ENCODE measurements at places on chromosomes 7 and 10. TPM values are rescaled to one million over a fixed set of nuclear protein-coding genes. Genes with fewer than 3 reads are reported as not detected.

GRCh38 chr7:519484-520390, at the start of gene PDGFA:
TSS of gene PDGFA (minus strand) at chr7:519846. CDS start at chr7:519001, 845 bp downstream.
- peak; percentile 74 for DNase-seq

Gene CRHR2
- 0.24 TPM for total RNA-seq

DNA sequence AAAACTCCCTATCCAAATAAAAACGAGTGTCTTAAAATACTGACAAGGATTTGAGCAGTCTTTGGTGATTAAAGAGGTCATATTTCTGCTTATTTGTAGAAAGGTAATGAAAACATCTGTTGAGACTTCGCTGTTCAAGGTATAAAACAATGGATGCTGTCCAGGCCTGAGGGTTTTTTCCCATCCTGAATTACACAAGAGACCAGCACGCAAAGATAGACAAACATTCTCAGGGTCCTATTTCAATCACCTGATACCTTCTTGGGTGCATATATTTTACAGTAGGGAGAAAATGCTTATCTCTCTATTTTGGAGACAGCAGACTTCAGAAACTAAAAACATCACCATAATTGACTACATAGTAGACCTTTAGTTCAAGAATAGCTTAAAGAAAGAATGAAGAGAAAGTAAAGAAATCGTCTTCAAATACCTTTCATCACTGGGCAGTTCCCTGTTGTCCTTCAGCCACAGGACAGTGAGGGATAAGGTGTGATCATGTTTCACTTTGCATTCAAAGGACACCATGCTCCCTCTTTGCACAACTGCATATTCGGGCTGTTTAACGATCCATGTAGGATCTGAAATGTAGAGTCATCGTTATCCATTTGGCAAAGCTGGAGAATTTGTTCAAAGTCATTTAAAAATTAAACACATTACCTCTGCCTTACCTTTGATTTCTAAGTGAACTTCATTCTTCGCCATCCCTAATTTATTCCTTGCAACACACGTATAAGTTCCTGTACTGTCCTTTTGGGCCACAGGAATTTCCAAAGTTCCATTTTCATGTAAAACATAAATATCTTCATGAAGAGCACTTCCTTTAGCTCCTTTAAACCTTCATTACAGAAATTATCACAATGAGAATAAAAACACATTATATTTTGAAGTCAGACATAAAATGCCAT, 63.7 kb upstream of the LAMB4 start:
- no peak for DNase-seq

DNA sequence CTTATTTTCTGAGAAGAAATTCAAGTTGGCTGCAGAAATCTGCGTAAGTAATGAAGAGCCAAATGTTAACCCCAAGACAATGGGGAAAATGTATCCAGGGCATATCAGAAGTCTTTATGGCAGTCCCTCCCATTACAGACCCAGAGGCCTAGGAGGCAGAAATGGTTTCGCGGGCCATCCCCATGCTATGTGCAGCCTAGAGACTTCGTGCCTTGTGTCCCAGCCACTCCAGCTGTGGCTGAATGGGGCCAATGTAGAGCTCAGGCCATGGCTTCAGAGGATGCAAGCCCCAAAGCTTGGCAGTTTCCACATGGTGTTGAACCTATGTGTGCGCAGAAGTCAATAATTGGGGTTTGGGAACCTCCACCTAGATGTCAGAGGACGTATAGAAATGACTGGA, 131.9 kb downstream of the GPR37 start:
- no peak for DNase-seq

DNA sequence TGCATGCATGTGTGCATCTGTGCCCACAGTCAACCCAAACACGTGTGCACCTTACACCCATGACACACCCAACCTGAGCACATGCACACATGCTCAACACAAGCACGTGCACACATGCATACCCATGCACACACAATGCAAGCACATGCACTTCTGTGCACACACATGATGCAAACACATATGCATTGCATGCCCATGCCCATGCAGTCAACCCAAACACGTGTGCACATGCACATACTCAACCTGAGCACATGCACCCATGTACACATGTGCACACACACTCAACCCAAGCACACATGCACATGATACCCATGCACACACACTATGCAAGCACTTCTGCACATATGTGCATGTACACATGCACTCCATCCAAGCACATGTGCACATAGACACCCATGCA, 84.5 kb upstream of the FAM20C start:
- no peak for DNase-seq

Gene ASB15
- 78.6 TPM for total RNA-seq

GRCh38 chr10:130022511-130023299, 58.6 kb upstream of the EBF3 start:
- DNase-seq = no peak

Gene WIPF3
- total RNA-seq = 5.5 TPM

DNA sequence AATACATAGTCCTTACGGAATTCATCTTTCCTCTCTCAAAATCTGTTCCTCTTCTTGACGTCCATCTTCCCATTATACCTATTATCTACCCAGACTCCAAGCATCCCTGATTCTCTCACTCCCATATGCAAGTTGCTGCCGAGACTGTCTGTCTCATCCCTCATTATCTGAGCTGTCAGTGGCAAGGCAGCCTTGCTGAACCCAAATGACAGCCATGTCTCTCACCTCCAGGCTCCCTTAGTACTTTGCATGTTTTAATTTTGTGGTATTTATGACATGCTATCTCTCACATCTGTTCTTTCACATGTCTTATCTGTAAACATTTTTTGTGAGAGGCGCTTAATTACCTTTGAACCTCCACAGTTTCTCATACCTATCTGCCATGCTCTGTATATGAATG, 54.4 kb upstream of the IFRD1 start:
- DNase-seq = no peak

Gene ZNF804B
- not detected for total RNA-seq

DNA sequence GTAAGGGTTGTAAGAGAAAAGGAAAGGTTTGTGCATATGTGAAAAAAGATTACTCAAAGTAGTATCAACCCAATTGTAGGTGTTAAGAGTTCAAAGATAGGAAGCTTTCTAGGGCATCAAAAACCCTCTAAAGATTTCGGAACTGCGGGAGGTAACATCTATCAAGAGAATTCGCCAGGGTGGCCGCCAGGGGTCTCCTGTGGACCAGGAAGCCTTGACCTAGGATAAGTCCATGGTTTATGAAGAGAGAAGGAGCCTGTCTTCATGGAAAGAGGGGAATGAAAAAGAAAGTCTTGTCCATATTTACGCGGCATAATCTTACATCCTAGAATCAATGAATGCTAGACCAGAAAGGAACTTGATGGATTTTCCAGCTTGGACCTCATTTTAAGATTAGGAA, 140.7 kb upstream of the CALCR start:
- DNase-seq = peak; percentile 68

- no peak for DNase-seq
These were observed 329.7 kb downstream of the PLXNA4 start for GRCh38 chr7:132246591-132246990.

GRCh38 chr10:81027706-81028105, 490.0 kb downstream of the SH2D4B start:
- DNase-seq = no peak

- peak; percentile 87 for DNase-seq
These were observed 29.5 kb upstream of the BMS1 start for GRCh38 chr10:42753126-42753506.

DNA sequence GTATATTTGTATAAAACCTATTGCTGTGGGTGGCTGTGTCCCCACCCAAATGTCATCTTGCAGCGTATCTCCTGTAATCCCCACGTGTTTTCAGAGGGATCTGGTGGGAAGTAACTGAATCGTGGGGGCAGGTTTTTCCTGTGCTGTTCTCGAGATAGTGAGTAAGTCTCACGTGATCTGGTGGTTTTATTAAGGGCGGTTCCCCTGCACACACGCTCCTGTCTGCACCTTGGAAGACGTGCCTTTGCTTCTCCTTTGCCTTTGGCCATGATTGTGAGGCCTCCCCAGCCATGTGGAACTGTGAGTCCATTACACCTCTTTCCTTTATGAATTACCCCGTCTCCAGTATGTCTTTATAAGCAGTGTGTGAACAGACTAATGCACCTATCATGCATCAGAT, 97.6 kb downstream of the DYNC2I1 start:
- no peak for DNase-seq

DNA sequence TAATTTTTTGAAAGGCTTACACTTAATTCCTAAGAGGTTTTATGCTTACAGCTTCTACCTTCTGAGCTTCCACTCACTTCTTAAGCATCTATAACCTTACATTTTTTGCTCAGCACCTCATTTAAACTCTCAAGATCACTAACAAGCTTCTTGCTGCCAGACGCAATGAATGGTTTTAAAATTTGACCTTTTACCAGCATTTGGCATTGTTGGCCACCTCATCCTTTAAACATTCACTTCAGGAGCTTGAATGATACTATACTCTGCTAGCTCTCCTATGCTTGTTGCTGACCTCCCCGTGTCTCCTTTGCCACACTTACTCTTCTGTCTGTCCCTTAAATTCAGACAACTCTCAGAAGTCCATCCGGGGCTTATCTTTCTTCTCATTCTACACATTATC, 37.7 kb upstream of the ODAD2 start:
- DNase-seq = no peak

Gene POLR2J2
- total RNA-seq = 1.7 TPM

DNA sequence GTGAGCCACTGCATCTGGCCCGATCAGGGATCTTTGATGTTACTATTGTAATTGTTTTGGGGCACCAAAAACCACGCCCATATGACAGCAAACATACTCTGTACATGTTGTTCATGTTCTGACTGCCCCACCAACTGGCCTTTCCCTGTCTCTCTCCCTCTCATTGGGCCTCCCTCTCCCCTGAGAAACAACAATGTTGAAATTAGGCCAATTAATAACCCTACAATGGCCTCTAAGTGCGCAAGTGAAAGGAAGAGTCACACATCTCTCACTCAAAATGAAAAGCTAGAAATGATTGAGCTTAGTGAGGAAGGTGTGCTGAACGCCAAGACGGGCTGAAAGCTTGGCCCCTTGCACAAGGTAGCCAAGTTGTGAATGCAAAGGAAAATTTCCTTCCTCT, 50.3 kb upstream of the SDK1 start:
- no peak for DNase-seq

DNA sequence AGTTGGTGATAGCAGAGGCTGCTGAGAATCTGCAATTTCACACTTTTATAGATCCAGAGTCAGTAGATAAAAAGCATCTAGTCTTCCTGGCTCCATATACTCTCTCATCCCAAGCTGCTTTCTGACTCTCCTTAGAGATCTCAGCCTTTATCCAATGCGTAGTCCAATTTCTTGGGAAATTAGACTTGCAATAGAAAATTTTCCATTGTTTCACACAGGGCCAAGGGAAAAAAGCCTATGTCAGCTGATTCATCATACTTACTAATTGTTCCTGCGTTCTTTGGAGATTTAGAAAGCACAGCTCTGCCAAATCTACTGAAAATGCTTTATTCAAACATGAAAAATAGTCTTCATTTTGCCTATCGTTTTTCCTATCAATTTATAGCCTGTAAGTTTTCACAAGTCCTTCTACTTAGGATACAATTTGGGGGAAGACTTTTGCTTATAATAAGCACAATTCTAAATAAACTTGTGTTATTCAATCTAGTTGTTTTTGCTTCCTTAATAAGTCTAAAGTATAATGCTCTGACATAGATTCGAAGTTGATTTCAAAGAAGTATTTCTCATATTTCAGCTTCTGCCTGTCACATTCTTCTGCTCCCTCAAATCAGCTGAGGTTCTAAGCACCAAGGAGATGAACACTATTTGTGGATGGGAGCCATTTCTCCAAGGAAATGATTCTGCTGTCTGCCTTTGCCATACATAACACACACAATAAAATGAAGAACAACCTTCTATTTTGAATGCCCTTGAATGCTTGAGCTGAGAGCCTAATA, 165.4 kb downstream of the ADAM12 start:
- DNase-seq = no peak

DNA sequence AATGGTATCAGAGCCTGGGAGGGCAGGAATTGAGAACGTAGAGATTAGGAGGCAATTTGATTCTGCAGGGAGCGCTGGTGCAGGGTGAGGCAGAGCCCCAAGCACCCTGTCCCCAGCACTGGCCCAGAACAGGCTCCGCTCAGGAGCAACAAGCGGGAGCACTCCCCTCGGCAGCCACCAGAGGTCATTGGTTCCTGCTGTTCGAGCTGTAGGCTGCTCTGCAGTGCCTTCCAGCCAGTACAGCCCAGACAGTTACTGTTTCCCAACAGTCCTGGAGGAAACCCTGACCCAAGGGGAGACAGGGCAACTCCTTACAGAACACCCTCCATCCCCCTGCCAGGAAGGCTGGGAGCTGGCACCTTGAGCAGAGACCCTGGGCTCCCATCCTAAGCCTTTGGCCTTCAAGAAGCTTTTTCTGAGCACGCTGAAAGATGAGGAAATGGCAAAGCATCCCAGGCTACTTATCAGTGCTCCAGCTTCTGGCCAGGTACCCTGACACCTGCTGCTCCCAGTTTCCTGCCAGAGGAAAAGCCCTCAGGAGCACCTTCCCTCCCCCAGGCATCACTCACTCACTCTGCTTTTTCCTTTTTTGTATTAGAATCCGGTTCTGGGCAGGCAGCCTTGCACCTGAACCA, 71.2 kb upstream of the EFCAB10 start:
- DNase-seq = peak; percentile 87

DNA sequence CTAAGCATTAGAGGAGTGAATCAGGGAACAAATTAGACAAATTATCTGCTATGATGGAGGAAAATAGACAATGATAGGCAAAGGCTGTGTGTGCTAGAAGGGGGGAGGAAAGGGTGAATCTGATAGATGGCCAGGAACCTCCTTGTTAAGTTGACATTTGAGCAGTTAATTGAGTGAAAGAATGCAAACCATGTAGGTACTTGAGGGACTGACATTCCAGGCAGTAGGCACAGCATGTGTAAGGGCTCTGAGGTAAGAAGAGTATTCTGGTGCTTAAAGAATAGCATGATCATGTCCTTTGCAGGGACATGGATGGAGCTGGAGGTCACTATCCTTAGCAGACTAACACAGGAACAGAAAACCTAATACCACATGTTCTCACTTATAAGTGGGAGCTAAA, 48.6 kb upstream of the TES start:
- DNase-seq = no peak

DNA sequence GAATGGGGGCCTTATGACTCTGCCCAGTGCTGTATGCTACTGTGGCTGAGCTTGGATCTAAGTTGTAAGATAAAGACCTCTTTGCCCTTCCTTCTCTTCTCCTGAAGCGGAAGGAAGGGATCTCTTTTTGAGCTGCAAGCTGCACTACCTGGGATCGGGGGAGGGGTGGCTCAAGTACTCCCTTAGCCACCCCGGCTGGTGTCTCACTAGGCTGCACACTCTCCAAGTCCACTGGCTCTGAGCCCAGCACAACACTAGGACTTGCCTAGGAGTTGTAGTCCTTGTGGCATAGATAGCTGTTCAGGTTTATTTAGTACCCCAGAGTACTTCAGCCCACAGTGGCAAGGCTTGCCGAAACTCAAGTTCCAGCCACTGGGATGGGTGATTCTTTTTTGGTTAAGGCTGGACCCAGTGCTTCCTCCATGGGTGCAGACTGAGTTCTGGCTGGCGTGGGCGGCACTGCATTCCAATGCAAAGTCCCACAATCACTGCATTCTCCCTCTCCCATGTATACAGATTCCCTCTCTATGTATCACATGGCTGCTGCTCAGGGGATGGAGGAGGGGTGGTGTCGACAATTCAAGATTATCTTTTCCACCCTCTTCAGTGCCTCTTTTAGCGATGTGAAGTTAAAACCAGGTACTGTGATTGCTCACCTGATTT, 76.2 kb upstream of the SLC25A13 start:
- no peak for DNase-seq

Gene ANKRD1
- total RNA-seq = 1,733 TPM

Data from Right ventricle myocardium superior (tissue), 1 donor.